ENCODE measurements at places on chromosomes 13 and 19.

GRCh38 chr13:113771709-113772331, 12.8 kb downstream of the TMEM255B start:
- no peak for DNase-seq

GRCh38 chr19:35140962-35141836, 1.9 kb upstream of the FXYD7 start:
- no peak for DNase-seq

GRCh38 chr13:94656176-94656575, 54.5 kb downstream of the GPR180 start:
- no peak for DNase-seq

GRCh38 chr13:55347528-55347927, 1793.2 kb upstream of the PRR20A start:
- DNase-seq, result no peak

GRCh38 chr13:95067303-95067702, 233.9 kb downstream of the ABCC4 start:
- DNase-seq, result no peak

DNA sequence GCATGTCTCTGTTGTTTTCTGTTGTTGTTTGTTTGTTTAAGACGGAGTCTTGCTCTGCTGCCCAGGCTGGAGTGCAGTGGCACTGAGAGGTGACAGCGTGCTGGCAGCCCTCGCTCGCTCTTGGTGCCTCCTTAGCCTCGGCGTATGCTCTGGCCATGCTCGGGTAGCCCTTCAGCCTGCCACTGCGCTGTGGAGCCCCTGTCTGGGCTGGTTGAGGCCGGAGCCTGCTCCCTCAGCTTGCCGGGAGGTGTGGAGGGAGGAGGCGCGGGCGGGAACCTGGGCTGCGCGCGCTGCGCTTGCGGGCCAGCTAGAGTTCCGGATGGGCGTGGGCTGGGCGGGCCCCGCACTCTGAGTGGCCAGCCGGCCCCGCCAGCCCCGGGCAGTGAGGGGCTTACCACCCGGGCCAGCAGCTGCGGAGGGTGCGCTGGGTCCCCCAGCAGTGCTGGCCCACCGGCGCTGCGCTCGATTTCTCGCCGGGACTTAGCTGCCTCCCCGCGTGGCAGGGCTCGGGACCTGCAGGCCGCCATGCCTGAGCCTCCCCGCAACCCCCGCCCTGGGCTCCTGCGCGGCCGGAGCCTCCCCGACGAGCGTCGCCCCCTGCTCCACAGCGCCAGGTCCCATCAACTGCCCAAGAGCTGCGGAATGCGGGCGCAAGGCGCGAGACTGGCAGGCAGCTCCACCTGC, 6.6 kb upstream of the ZNF329 start:
- DNase-seq, result no peak

GRCh38 chr13:44273991-44274770, 99.4 kb upstream of the SERP2 start:
- DNase-seq, result no peak

- DNase-seq, result no peak
Observed at GRCh38 chr13:77919246-77919920, 752 bp upstream of the EDNRB start.

GRCh38 chr13:72458701-72459100, 268.7 kb downstream of the MZT1 start:
- peak; percentile 83 for DNase-seq

GRCh38 chr13:43153436-43154090, 130.2 kb downstream of the DNAJC15 start:
- DNase-seq, result peak; percentile 35

GRCh38 chr13:56561327-56561726, 579.4 kb upstream of the PRR20A start:
- peak; percentile 10 for DNase-seq

DNA sequence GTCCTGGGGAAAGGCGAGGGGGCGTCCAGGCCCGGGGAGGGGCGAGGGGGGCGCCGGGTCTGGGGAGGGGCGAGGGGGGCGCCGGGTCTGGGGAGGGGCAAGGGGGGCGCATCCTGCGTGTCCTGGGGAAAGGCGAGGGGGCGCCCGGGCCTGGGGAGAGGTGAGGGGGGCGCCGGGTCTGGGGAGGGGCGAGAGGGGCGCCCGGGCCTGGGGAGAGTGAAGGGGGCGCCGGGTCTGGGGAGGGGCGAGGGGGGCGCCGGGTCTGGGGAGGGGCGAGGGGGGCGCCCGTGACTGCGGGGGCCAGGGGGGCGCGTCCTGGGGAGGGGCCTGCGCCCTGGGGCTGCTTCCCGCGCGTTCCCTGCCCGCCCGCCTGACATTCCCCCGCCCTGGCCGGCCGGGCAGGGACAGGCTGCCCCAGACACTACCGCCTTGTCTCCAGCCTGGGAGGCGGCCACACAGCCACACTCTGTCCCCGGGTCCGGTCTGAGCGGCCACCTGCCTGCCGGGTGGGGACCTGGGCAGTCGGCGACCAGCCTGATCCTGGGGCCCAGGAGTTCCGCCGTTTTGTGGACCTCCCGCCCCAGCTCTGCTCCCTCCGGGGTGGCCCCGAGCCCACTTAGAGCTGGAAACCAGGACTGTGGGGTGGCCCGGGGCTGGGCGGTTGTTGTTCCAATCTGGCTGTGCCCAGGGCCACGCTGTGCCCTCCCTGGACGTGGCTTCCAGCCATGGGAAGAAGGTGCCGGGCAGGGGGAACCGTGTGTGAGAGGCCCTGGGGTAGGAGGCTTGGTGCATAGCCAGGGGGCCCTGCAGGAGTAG, 11.8 kb downstream of the PALM start:
- no peak for DNase-seq

DNA sequence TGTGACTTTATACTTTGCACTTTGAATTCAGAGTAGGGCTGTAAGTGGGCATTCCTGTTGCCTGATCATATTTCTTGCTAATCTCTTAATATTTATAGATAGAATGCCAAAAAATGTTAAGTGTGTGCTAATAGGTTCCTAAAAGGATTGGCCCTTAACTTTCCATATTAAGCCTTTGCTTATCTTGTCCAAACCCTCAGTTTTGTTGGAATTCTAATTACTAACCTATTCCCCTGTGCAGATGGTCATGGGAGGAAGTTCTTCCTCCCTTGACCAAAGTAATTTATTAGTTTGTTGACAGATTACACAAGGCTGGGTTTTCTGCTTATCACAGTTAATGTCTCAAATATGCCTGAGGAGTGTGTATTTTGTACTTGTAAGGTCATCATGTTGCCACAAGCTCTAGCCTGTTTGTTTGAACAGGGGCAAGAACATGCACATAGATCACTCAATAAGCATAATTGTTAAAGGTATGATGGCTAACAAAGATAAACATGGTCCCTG, 541.1 kb upstream of the SPRY2 start:
- DNase-seq, result no peak

GRCh38 chr19:33947265-33947964, 150.7 kb downstream of the KCTD15 start:
- no peak for DNase-seq

GRCh38 chr13:75715601-75716523, 79.7 kb downstream of the LMO7 start:
- no peak for DNase-seq

DNA sequence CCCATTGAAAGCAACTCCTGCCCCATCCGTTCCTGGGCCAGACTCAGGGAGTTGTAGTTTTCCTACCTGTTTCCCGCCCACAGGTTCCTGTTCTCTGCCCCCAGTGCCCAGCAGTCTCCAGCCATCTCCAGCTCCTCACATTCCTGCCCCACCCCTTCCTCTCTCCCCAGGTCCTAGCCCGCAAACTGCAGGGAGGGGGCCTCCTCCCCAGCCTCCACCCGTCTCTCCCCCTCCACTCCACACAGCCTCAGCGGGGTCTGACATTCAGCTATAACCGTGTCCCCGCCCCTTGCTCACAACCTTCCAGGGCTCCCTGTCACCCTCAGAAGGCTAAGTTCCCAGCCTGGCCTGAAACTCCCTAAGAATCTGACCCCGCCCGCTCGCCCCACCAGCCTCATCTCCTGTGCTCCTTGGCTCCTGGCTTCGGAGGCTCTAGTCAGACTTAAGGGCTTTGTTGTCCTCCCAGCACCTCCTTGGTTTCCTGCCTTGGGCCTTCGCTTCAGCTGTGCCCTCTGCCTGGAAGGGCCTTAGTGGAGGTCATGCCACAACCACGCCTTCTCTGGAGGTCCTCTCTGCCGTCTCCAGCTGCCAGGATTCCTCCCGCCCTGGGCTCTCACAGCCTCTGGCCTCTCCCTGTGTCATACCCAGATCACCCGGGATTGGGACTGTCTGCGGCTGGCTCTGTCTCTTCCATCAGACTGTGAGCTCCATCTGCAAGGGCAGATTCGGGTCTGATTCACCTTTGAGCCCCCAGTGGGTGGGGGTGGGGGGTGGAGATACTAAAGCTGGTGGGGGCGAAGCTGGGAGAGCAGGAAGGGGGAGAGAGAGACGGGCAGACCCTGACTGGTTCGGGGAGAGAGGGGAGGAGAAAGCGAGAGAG, 5.1 kb upstream of the SPACA6 start:
- DNase-seq, result no peak

DNA sequence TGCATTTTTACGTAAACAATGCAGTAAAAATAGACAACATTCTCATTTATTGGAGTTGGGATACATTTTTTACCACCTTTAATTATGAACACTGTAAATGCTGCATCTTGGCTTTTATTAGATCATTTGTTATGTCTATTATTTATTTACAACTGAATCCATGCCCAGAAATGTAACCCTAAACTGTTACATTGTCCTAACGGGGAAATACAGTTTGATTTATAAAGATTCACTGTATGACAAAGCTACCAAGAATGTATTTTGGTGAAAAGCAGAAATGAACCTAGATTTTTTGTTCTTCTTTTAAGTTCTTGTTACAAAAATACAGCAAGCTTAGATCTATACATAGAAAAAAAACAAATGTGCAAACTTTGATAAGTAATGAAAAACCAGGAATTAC, 1.1 kb downstream of the METTL21C start:
- DNase-seq, result no peak

- DNase-seq, result no peak
Observed at GRCh38 chr19:51124729-51125128, at the start of gene SIGLEC9. Gene SIGLEC9 (plus strand): TSS chr19:51124906. CDS start chr19:51124975, 69 bp downstream.

DNA sequence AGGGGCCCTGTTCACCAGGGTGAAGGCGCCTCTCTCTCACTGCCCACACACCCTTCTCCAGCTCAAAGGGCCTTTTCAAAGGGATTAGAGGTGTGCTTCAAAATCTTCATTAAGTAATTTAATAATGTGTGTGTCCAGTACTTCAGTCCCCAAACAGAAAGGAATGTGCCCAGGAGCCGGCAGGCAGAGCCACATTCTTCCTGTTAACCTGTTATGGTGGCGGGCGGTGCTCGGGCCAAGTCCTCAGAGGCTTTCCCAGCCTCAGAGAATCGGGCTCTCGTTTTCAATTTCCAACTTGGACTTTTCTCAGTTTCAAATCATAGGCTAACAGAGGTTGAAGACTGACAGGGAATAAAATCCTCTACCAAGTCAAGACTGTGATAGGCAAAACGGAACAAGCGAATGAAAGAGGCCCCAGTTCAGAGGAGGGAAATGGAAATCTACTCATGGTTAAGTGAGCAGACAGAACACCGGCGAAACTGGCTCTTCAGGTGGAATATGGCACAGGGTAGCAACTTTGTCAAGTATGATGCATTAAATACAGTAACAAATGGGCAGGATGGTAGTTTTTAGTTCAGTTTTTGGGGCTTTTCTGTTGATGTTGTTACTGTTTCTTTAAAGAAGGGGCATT, 68.6 kb downstream of the FOXO1 start:
- DNase-seq, result no peak

DNA sequence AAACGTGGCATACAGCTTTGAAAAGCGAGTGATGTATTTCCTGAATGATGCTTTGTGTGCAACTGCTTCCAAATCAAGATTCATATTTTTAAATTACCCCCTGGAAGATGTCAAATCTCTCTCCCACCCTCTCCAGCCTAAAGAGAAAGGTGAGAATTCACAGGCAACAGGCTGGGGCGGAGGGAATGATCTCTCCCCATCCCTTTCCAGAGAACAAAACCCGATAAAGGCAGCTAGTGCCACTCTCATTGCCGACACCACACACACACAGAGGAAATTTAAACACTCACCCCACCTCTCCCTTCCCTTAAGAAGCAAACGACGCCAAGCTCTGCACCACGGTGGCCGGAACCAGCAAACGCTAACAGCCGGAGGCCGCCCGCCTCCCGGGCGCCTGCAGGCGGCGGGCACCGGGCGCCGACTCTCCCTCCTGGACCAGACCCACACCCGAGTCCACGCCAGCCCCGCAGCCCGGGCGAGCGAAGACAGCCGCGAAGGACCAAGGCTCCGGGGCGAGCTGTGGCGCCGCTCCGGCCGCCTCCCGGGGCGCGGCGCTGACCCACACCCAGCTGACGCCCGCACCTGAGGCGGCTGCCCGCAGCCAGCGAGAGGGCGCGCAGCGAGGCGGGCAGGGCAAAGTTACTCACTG, 477 bp downstream of the LNX2 start:
- no peak for DNase-seq

GRCh38 chr19:30455881-30456280, 83.7 kb downstream of the ZNF536 start:
- DNase-seq, result no peak

GRCh38 chr13:74202129-74202813, 68.1 kb upstream of the KLF12 start:
- no peak for DNase-seq

DNA sequence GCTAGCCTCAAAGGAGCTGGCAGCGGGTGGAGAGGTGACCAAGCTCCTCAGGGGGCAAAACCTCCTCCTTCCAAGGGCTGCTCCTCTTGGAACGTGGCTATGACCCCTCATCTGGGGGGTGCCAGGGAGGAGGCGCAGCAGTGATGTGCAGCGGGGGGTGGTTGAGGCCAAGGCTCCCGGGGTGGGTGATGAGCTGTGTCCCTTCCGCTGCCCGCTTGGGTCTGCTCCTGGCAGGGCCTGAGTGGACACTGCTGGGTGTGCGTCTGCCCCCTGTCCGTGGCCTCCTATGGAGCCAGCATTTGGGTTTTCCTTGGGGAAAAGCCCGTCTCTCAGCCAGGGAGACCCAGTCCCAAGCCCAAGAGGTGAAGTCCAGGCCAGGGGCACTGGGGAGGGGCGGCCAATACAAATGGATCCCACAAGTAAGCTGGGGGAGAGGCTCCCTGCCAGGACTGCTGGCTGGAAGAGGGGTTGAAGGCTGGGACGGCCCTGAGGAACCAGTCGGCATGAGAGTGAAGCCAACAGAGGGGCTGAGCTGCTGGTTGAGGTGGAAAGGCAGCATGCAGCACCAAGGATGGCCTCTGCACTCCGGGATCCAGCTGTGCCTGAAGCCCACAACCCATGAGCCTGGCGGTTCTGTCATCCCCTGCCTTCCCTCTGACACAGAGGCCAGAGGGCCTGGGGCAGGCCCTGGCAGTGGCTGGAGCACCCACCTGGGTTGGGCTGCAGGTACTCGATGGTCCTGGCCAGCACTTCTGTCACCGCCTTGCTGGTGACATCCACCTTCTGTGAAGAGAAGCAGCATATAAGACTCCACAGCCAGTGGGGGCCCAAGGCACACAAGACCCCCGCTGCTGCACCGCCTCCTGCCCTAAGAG, 22.7 kb downstream of the MPND start:
- DNase-seq, result no peak
